ENCODE measurements at places on chromosomes 13 and 19. TPM values are rescaled to one million over a fixed set of nuclear protein-coding genes. Genes with fewer than 3 reads are reported as not detected.

ARHGEF7 gene
- 50.9 TPM for total RNA-seq

PHF11 gene
- 11.5 TPM for total RNA-seq

KLF12 gene
- 9.7 TPM for total RNA-seq

DNA sequence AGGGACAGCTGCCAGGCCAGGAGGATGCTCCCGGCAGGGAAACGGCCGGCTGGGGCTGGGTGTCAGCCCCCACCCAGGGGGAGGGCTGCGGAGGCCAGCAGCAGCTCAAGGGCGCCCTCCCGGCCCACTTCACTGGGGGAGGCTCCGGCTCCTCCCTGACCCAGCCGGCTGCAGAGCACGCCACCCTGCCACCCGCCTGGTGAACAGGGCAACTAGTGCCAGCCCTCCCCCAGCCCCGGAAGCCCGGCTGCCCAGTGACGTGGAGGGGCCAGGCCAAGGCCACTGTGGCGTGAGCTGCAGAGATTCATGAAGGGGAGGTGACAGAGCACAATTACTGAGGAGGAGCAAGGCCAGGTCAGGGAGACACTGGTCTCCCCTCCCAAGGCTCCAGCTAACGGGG is 14.7 kb downstream of the REXO1 start:
- DNase-seq: no peak

GRCh38 chr19:42042455-42043170 is 27.4 kb downstream of the GRIK5 start:
- DNase-seq: no peak

DNA sequence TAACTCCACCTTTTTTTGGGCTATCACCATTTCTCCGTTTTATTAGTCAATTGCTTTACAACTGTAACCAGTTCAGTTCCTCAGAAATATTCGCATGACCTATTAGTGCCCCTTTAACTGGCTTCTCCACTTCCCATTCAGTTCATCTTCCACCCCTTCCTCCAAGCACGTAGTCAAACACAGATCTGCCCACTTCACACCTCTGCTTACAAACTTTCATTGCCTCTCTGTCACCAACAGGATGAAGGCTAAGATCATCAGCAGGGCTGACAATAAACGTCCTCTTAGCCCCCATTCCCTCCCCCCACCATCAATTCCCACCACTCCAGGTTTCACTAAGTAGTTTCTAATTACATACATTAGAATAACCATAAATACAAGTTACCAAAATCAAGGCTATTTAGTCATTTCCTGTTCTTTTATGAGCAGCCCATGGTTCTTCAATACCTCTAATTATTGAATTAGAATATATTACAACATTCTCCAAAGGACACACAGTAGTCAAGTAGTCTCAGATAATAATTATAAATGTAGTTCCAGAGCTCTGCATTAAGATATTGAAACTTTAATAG is 95.7 kb downstream of the SPRY2 start:
- DNase-seq: no peak

DNA sequence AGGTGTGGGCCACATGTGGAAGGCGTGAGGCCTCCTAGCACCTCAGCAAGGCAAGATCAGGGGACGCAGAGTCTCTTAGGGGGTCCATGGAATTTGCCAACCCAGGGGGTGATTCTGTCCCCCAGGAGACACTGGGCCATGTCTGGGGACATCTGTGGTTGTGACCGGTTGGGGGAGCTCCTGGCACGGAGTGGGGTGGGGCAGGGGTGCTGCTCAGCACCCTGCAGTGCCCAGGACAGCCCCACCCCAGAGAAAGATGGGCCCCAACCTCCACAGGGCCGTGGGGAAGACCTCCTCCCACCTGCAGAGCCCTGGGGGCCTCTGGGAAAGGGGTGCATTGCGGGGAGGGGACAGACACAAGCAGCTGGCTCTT is 4.0 kb downstream of the MKNK2 start:
- DNase-seq: no peak

GRCh38 chr19:37505958-37506386 is 767 bp upstream of the ZNF793 start:
- no peak for DNase-seq

DNA sequence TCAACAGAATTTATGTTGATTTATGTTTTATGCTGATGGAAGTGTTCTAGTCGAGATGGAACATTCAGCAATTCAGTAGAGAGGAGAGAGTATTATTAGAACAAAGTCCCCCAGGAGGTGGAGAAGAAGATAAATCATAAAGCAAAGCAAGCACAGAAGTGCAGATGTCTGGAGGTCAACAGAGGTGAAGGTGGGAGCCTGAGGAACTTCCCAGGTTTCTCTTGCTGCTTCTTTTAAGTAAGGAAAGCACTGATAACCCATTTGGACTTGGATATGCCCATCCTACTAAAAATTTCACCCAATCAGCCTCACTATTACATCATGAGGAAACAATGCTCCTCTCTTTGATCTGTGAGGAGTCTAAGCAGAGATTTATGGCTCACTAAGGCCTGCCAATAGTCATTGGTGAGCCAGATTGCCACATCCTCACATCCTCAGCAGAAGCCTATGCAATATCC is 98.8 kb downstream of the EPSTI1 start:
- DNase-seq: no peak

GRCh38 chr19:5805462-5806132 is 730 bp downstream of the NRTN start:
- DNase-seq: peak; percentile 90

DNA sequence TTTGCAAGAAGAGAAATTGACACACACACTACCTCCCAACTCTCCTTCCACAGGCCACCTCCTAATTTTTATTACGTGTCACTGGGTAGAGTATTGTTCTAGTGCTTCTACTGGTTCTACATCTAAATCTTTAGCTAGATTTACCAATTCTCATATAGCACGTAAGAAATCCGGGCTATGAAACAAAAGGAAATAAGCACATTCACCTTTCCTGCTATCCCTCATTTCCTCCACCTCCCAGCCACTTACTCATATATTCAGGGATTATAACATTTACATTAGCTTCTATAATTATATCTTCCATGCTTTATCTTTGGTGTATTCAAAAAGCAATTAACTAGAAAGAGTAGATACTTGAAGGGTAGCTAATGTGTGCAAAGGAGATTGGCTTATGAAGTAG is 39.7 kb downstream of the USP12 start:
- no peak for DNase-seq

GRCh38 chr19:6500837-6501739 is 1.0 kb downstream of the TUBB4A start:
- no peak for DNase-seq

DNA sequence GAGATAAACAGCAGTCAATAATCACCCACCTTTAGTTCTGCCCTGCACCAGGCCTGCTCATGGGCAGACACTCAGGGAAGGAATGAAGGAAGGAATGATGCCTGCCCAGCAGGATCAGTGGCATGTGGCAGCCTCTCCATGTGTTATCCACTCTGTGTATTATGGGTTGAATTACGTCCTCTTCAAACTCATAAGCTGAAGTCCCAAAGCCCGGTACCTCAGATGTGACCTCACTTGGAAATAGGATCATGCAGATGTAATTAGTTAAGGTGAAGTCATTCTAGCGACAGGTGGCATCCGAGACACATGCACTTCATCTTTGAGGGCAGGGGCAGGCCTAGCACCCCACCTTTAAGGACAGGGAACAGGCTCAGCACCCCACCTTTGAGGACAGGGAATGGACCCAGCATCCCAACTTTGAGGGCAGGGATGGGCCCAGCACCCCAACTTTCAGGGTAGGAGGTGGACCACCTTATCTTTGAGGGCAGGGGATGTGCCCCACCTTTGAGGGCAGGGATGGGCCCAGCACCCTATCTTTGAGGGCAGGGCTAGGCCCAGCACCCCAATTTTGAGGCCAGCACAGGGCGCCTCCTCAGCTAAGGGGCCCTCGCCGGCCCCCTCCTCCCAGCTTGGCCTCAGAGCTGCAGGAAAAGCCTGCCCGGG is 127.6 kb downstream of the URI1 start:
- peak; percentile 5 for DNase-seq

GRCh38 chr19:57667228-57667627 is 1.5 kb upstream of the ZSCAN4 start:
- DNase-seq: no peak

DNA sequence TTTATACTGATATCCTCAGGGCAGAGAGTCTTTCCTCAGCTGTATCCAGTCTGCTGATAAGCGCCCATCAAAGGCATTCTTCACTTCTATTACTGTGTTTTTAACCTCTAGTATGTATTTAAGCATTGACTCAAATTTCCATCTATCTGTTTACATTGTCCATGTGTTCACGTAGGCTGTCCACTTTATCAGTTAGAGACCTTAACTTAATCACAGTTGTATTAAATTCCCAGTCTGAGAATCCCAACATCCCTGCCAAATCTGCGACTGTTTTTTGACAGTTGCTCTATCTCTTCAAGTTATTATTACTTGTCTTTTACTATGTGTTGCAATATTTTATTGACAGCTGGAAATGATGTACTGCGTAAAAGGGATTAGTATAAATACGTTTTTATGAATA is 1613.7 kb upstream of the MIR17HG start:
- no peak for DNase-seq

DNA sequence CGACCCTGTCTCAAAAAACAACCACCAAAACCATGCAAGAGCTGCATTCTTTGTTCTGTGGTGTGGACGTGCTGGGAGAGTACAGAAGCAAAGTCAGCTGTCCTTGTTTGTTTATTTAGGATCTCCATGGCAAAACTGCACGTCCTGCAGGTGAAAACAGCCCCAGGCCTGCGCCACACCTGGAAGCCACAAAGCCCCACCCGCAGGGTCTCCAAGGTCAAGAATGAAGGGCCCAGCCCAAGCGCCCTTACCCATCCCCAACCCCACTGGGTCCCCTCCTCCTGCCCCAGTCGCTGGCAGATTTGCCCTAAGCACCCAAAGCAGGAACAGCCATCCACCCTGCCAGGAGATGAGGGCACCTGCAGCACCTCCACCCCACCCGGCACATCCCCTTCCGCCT is 10.5 kb downstream of the MBD3 start:
- no peak for DNase-seq

- peak; percentile 55 for DNase-seq
Observed at GRCh38 chr13:99987154-99988019, 5.8 kb downstream of the ZIC2 start.

DNA sequence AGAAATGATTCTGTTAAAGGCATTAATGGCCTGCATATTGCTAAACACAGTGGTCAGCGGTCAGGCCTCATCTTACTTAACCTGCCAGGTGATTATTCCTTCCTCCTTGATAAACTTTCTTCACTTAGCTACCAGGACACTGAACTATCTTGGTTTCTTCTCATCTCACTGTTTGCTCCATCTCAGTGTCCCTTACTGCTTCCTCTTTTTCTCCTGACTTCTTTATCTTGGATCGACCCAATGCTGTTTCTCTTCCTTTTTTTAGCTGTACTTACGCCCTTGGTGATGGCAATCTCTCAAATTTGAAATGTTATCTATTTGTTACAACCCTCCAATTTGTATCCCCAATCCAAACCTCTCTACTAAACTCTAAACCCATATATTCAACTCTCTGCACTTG is 7.8 kb upstream of the CLC start:
- DNase-seq: no peak
